ENCODE measurements at places on chromosomes 6 and 20.

DNA sequence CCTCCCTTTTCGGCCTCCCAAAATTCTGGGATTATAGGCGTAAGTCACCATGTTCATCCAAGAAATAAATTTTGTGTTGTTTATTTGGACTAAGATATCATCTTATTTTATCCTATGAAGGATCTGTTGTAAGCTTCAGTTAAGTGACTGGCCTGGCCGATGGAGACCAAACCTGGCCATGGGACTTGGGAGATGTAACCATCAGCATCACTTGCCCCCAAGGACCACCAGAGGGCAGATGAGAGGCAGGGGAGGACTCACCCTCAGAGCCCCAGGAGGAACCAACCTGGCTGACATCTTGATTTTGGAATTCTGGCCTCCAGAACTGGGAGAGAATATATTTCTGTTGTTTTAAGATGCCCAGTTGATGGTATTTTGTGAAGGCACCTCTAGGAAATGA is 266.7 kb downstream of the CDH26 start:
- peak; percentile 38 for DNase-seq

- peak; percentile 67 for DNase-seq
These were observed 573 bp downstream of the SNX3 start for GRCh38 chr6:108260126-108260808.

DNA sequence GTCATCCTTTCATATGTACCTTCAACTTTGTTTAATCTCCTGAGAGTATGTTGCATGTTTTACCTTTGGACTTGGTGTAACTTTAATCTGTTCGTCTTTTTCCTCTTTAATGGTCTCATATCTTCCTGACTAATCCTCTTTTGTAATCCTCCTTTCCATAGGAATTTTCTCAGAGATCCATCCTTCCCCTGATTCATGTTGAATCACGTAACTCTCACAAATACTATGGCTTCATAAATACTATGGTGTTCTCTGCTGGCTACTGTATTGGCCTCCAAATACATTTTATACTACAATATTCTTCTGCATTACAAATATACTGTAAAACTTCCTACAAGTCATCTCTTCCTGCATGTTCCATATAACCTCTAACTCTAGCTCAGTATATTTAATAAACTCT is 317.7 kb upstream of the ADGRB3 start:
- no peak for DNase-seq

- DNase-seq, result no peak
These were observed 72.2 kb upstream of the GFRAL start for GRCh38 chr6:55255113-55255512.

DNA sequence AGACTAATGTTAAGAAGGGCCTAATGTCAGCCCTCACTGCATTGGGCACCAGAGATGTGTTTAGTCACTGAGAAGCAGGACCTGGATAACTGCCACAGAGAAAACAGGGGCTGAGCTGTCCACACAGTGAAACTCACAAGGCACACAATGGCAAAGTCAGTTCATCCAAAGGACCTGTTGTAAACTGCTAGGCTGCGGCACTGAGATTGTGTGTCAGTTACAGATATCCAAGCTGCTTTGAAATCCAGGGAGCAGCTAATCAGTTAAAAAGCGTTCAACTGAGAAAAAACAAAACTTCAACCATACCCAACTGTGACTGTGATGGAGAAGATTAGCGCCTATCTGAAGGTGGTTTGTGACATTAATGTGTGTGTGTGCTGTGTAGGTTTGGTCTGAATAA is 27.8 kb upstream of the TMEM14A start:
- DNase-seq, result no peak

- DNase-seq, result no peak
These were observed 183.0 kb downstream of the TASP1 start for GRCh38 chr20:13455713-13456112.

- DNase-seq, result no peak
These were observed 34.2 kb upstream of the DLGAP4 start for GRCh38 chr20:36271639-36272546.

DNA sequence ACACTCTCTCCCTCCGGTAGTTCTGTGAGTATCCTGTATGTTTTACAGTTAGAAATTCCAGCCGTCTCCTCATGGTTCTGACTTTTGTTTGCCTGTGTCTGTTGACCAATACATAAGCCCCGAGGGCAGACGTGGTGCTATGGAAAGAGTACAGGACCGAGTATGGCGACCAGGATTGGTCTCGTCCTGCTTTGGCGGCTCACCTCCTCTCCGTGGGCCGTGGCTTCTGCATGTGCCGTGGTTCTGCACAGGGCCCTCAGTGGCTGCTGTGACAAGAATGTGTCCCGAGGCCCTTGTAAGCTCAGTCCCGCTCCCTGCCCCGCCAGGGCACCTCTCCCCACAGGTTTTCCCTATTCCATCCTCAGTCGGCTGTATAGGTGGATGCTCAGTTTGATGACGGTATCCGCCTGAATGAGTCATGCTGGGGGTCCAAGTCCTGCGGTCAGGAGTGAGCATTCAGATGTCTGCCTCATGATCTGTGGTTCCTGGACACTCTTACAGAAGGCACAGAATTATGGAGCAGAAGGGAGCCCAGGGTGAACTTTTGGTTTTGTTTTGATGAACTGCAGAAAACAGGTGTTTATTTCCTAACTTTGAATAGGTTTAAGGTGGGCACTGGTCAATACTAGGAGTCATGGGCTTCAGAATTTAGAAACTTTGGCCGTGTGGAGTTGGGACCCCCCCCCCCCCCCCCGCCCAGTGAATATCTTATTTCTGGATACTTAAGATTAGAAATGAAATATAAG is 1.2 kb downstream of the ARFGAP1 start:
- DNase-seq, result peak; percentile 55

DNA sequence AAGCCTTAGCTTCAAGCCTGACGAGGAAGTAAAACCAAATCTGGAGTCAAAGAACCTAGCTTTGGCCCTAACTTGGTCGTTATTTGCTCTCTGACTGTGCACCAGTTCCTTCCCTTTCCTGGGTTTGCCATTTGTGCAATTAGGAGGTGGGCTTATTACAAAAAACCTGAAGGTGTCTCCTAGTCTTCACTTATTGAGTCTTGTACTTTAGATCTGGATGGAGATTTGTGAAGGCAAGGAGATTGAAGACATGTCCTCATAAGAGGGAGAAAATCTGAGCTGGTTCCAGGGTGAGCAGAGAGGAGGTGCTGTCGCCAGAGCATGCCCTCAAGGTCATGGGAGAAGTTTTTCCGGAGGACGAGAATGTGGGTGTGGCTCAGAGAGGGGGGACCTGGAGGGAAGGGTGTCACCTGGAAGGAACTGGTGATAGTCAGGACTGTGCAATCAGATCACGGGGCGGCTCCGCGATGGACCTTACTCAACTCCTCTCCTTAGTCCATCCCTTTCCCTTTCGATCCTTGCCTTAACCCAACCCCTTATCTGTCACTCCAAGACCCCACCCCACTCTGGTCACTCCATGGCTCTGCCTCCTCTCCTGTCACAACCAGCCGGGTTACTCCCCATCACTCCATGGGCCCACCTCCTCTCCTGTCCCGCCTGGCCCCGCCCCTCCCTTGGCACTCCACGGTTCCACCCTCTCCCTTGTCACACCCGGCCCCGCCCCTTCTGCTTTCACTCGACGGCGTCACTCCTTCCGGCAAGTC is 588 bp upstream of the ACSS2 start:
- DNase-seq, result peak; percentile 98

DNA sequence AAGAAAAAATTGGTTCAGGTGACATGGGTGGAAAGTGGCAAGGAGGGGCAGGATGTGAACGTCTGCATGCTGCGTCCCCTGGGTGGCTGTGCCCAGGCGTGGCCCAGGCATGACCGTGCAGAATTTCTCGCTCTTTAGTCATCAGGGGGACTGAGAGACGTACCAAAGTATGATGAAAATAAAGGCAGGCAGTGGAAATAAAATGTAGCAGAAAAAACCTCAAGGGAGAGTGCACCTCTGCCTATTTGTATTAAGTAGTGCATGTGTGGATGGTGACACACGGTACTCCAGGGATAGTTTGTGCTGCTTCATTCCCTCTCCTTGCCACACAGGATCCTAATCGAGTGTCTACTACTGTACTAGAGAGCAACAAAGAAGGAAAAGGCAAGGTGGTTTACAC is 81.1 kb downstream of the ATP9A start:
- peak; percentile 35 for DNase-seq

- DNase-seq, result no peak
These were observed 306.8 kb upstream of the CNR1 start for GRCh38 chr6:88472851-88473525.

DNA sequence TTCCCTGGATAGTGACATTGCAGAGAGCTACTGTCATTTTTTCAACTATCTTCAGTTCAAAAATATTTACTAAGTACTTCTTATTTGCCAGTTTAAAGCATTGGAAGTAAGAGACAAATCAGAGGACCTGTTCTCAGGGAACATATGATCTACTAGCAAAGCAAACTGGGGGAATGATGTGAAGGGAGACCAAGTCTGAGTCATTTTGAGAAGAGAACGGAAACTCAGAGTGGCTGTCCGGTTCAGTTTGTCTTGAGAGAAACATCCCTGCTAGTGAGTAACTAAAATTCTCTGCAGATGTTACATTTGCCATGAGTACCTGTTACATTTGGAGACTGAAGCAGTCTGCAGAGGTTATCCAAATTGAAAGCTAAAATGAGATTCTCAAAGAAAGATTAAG is 118.3 kb downstream of the KCNQ5 start:
- no peak for DNase-seq

- DNase-seq, result no peak
These were observed 25.0 kb downstream of the TAB2 start for GRCh38 chr6:149342525-149342924.

DNA sequence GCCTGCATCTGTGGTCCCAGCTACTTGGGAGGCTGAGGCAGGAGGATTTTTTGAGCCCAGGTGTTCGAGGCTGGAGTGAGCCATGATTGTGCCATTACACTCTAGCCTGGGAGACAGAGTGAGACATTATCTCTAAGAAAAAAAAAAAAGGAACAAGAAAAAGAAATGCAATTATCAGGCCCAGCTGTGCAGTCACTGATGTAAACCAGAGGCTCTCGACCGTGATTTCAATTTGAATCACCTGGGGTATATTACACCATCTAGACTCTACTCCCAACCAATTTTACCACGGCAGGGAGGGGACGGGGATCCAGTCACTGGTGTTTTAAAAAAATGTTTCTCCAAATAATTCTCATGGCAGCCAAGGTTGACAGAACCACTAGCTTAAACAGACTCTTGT is 48.8 kb upstream of the NKX2-2 start:
- DNase-seq, result no peak

GRCh38 chr6:128395596-128395995 is 124.8 kb downstream of the PTPRK start:
- no peak for DNase-seq

DNA sequence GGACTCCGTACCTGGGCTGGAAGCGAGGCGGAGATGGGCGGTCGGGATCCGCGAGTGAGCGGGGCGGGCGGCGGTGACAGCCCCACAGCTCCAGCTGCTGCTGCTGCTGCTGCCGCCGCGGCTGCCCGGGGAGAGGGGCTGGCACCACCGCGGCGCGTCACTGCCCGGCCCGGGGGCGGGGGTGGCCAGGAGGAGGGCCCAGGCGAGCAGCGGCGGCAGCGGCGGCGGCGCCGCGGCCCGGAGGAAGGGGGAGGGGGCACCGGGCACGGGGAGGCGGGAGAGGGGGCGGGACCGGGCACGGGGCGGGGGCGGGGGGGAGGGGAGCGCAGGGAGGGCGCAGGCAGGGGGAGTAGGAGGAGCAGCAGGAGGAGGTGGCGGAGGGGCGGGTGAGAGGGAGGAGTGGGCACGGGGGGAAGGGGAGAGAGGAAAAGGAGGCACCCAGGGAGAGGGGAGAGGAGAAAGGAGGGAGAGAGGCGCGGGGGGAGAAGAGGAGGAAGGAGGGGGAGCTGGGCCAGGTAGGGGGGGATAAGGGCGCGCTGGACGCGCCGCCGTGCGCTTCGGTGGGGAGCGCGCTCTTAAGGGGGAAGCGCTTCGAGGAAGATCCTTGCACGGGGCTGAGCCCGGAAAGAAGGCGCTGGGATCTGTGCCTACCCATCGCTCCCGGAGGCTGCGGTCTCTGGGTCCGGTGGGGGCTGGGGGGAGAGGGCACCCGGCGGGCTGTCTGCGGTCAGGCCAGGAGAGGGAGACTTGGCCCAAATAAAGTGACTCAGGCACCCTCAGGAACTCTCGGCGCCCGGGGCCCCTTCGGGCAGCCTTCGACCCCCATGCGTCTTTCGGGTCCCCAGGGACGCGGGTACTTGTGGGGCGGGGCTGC is 101.5 kb downstream of the NOL4L start:
- peak; percentile 96 for DNase-seq

DNA sequence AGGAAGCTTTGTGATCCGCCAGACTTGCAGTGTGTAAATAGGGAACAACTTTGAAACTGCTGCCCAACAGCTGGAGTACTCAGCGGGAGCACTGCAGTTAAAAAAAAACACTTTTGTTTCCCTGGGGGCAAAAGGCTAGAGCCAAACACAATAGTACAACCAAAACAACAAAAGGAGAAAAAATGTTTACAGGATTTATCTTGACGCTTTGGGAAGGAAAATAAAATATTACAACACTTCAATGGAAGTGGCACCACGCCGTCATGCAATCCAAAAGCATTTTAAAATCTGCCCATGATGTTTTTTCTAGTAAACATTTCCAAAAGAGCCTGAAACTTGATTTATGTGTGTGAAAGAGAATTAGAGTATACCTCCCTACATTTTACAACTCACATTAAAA is 26.0 kb downstream of the PTPRK start:
- no peak for DNase-seq

DNA sequence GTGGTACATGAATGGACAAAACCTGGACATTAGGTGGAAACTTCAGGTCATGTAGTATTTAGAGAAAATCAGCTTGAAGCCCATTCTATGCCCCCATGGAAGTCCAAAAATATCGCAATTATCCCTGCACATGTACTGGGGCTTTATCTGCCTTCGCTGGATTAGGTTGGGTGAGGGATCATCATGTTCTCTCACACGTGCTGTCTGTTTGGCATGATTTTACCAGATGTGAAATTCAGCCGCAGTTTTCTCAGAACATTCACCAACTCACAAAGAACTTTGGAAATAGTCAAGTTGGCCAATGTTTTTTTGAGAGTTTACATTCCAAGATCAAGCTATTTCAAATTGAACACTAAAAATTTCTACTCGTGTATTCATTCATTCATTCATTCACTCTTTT is 459.8 kb upstream of the CITED2 start:
- no peak for DNase-seq

DNA sequence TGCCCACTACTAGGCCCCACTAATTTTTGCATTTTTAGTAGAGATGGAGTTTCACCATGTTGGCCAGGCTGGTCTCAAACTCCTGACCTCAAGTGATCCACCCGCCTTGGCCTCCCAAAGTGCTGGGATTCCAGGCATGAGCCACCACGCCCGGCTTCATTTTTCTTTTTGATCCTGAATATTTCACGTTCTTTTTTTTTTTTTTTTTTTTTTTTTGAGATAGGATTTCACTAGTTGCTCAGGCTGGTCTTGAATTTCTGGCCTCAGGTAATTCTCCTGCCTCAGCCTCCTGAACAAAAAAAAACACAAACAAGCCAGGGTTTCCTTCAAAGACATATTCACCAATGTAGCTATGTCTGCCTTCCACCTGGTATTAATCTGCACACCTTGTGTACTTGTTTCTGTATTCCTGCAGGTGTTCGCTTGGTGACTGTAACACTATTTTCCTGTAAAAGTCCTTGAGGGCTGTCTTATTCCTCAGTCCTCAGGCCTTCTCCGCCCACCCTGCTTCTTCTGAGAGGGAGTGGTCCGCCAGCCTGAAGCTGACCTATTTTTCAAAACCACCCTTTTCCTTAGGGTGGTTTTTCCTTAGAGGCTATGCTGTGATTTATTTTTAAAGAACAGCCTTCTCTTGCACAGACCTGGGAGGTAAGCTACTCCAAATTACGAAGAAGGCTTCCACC is 36.1 kb upstream of the PNRC1 start:
- DNase-seq, result no peak

Data from NB4 (cell line).